ENCODE measurements at places on chromosomes 6 and 20.

DNA sequence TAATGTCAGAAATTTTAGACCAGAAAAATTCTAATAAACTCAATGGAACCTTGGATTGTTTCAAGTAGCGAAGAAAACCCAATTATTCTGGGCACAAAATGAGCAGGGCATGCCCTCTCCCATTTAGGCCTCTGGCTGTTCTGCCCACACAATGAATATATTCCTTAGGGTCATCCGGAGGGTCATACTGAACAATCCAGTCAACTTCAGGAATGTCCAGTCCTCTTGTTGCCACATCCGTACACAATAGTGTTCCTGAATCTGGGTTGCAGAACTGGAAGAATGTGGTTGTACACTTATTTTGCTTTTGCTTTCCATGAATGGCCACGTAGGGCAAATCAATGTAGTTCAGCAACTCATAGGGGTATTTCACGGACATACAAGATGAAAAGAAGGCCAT lies 23.4 kb upstream of the RNF144B start:
- no peak for DNase-seq

DNA sequence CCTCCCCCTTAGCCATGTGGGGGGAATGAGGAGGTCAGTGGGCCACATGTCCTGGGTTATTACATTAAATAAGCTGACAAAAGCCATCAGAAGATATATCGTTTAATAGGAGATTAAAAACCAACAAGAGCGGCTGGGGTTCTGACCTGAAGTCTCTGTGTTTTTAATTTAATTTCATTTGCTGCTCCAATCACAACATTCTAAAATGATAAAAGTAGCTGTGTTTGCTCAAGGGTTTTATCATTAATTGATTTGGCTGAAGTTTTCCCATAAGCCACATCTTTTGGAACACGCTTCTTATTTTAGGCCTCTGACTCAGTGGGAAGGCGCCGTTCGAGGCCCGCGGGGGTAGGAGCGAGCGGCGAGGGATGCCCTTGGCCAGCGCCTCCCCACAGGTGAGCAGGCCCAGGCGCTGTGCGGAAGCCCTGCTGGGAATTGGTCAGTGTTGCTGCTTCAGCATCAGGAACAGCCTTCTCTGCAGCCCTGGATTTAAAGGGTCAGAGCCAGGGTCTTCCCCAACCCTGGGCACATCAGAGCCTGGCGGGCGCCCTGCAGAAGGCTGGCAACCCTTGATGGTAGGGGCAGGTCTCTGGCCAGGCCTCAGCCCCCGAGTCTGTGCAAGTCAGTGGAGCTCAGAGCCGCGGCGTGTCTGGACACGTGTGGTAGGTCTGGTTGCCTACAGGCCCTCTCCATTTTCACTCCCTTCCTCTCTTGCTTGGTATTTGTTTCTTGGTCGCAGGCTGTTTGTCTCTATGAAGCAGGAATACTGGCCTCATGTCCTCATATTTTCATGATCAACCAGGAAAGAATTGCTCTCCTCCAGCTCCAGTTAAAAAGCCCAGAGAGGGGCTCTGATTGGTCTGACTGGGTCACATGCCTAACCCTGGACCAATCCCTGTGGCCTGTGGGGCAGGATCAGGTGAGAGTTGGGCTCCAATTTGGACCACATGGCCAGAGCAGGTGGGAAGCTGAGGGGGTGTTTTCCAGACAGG lies 30.9 kb upstream of the MLN start:
- DNase-seq, result no peak

DNA sequence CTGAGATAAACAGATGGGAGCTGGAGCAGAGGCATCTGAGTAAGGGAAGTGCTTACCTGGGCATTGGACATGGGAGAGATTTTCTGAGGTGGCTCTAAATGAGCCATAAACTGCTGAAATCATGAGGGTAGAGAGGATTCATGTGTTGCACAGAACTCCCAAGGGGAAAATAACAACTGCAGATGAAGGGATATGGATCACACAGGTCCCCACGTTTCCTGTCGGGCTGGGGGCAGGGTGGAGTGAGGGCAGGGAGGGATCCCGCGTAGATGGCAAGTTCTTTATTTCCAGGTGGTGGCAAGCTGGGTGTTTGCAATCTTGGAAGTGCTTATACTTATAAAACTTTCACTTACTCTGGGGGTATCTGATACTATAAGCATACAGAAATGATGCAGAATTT lies 422.6 kb upstream of the FLRT3 start:
- DNase-seq, result no peak

- DNase-seq, result no peak
These were observed 107.5 kb upstream of the SCAF8 start for GRCh38 chr6:154625721-154626120.

DNA sequence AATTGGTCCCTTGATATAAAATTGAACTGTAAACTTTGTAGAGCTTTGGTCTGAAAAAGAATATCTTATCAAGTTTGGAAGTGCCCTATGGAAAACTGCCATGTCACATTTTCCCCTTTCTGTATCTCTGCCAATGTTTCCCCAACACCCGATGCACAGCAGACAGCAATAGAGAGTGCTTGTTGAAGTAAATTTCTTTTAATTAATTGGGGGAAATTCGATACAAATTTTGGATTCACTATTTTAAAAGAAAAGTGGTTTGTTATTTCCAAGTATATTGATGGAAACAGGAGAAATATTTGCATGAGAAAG lies 208.1 kb downstream of the OGFRL1 start:
- DNase-seq, result no peak

GRCh38 chr6:80522576-80522975 lies 416.1 kb downstream of the BCKDHB start:
- no peak for DNase-seq

- no peak for DNase-seq
These were observed 11.1 kb upstream of the SLC16A10 start for GRCh38 chr6:111076024-111076695.

GRCh38 chr6:54236984-54237383 lies 71.3 kb upstream of the TINAG start:
- no peak for DNase-seq

DNA sequence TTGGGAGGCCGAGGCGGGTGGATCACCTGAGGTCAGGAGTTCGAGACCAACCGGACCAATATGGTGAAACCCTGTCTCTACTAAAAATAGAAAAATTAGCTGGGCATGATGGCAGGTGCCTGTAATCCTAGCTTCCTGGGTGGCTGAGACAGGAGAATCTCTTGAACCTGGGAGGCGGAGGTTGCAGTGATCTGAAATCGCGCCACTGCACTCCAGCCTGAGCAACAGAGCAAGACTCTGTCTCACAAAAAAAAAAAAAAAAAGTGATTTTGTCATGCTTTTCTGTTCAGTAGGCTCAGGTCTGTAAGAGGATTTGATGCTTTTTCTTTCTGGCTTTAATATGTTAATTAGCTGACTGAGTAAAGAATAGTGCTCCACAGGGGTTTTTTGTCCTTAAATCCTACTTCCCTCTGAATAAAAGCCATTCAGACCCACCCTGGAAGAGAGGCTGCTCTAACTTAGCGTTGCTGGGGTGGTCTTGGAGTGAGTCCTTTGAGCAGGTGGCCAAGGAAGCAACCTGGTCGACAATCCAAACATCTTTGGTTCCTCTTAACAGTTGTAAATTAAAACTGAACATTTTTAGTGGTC lies 19.0 kb downstream of the MCM8 start:
- no peak for DNase-seq

GRCh38 chr6:133376743-133377142 lies 135.6 kb downstream of the EYA4 start:
- DNase-seq, result no peak

- no peak for DNase-seq
These were observed 278.4 kb upstream of the STXBP5 start for GRCh38 chr6:146925846-146926245.

- DNase-seq, result no peak
These were observed 60.0 kb upstream of the PBOV1 start for GRCh38 chr6:138278326-138278725.

DNA sequence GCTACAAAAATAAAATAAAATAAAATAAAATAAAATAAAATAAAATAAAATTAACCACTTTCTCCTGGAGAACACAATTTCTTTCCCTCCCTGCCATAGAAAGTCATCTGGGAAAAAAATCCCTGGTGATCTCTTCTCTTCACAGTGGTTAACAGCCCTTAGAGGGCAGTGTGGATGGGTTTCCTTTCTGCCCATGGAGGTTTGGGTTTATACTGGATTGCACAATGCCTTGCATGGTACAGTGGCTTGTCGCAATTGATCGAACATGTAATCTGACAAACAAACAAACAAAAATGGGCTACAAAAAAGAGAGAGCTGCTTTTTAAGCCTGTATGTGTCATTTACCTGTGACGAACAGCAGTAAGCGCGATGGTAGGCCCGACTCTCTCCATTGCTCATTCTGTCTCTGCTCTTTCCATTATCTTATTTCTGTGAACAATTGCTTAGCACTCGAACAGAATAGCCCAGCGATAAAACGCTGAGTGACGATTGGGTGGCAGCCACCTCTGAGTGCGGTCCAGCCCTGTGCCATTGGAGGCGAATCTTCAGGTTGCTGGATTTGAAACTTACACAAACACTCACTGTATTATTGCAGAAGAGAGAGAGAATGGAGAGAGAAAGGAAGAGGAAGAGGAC lies 166.1 kb downstream of the CD83 start:
- DNase-seq, result no peak

DNA sequence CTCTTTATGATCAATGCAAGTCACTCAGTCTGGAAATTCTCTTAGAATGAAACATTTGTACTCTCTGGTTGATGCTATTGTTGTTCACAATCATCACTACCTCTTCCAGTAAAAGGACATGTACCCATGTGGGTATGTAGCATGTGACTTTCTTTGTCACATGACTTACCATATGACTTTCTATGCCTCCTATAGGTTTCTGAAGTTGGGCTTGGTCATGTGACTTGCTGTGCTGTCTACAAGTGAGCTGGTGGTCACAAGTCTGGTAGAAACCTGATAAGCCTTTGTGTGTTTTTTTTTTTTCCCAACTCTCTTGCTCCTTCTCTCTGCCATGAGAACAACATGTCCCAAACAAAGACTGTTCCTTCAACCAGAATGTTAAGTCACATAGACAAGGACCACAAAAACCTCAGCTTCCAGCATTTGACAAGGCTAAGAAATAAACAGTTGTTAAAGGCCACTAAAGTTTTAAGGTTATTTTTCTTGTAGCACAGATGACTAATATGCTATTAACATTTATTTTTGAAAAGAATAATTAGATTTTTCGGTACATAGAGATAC lies 379.2 kb upstream of the SLC35B3 start:
- DNase-seq, result no peak

DNA sequence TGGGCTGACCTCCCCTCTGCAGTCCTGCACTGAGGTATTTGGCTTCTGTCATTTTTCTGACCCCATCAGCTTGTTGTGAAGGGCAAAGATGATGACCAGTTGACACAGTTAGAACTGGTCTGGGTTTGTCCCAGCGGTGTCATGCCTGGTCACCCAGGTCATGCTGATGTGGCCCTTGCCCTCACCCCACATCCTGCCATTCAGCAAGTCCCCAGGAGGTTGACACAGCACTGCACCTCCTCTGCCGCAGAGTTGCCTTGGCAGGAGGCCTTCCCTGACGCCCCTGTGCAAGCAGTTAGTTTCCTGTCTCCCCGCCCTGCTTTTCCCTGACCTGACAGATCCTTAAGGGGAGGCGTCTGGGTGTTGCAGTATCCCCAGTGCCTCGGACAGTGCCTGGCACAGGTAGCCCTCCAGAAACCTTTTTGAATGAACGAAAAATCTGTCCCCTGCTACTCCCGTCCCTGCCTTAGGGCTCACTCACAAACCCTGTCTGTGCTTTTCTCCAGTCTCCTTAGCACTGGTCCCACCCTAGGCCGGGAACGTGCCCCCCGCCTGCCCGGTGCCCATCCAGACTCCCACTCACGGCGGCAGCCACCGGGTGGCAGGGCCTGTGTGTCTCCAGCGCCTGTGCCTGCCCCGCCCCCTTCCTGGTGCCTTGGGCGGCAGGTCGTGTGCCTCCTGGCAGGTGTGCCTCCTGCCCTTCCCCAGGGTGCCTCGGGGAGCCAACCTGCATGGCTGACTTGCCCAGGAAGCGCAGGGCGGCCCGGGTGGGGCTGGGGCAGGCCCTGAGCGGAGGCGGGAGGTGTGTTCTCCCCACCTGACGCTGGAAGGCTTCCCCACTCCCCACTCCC lies 146.3 kb upstream of the RNF24 start:
- DNase-seq, result no peak

DNA sequence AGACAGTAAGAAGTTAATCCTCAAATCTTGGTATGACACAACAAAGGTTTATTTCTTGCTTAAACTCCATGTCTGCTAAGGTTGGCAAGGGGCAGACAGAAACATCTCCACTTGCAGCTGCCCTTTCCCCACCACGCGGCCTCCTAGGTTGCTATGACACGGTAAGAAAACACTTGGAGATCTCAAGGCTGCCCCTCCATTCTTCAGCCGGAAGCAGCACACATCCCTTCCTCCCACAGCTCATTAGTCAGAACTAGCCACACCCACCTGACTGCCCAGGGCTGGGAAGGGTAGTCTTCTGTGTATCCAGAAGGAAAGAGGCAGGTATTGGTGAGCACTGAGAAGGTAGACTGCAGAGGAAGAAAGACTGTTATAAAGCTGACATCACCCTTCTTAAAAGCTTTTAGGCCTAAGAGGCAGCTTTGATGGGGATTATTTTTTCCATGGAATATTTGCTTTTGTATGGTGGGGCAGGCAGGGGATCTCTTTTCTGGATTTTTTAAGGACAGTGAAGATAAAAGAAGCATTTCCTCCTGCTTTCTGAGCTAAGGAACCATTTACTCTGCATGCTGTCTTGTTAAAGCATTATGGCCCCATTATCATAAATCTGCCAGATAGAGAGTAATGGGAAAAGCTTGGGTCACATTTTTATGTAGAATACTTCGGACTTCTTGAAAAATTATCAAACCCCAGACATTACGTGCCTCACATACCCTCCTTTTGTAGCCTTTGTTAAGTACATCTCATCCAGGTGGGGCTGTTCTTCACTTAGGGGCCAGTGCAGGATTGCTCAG lies 41.6 kb downstream of the MRAP2 start:
- peak; percentile 8 for DNase-seq

GRCh38 chr6:28107506-28107905 lies 16.9 kb upstream of the ZSCAN16 start:
- no peak for DNase-seq

DNA sequence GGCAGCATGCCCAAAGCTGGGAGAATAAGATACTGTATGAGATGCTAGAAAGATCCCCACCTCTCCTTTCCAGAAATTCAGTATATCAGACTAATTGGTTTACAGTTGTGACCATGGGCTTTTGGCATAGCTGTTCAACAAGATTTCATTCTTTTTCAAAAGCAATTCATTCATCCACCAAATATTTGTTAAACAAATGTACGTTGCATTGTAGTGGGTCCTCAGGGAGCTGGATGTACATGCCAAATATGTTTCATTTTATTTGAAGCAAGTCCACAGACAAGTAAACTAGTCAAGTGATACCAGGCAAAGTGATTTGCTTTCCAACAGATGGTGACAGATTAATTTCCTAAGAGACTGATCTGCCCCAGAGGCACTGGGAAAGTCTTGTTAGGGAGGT lies 85.8 kb upstream of the ESR1 start:
- peak; percentile 93 for DNase-seq

GRCh38 chr6:42846505-42846904 lies 32.9 kb upstream of the RPL7L1 start:
- DNase-seq, result no peak

GRCh38 chr6:89323511-89323971 lies 8.4 kb upstream of the GABRR2 start:
- no peak for DNase-seq

All from NCI-H524 (cell line).